T-helper 2 cell treated with Interferon-gamma antibody and Interleukin-4, amounts not matched to agents 100 ng/mL and 5 ng/mL, for 36 hours (primary cell): ENCODE measurements at places on chromosomes 4 and X. TPM values are rescaled to one million over a fixed set of nuclear protein-coding genes. Genes with fewer than 3 reads are reported as not detected.

TMEM255A gene
- total RNA-seq = not detected in 2 replicates

MSN gene
- total RNA-seq = 619 and 621 TPM in 2 replicates

HSFX1 gene
- total RNA-seq = 0.84 and 1.3 TPM in 2 replicates

CXCL11 gene
- total RNA-seq = 0.11 and 0.48 TPM in 2 replicates

PRDM5 gene
- total RNA-seq = not detected in 2 replicates

ADH1C gene
- total RNA-seq = not detected in 2 replicates

SLIT2 gene
- not detected in 2 replicates for total RNA-seq

SPANXN4 gene
- total RNA-seq = not detected in 2 replicates

HTR2C gene
- total RNA-seq = not detected in 2 replicates

DHX15 gene
- 207 and 215 TPM in 2 replicates for total RNA-seq

GAGE2A gene
- total RNA-seq = not detected in 2 replicates

SPP1 gene
- 4.3 and 5.4 TPM in 2 replicates for total RNA-seq

ZFP42 gene
- 0.11 TPM in 1 of 2 replicates, not detected in the other for total RNA-seq

PWWP3B gene
- total RNA-seq = not detected in 2 replicates

GALNTL6 gene
- not detected in 2 replicates for total RNA-seq

SHROOM4 gene
- total RNA-seq = not detected in 2 replicates

PDZD11 gene
- total RNA-seq = 34.7 and 35.5 TPM in 2 replicates
